ENCODE measurements at places on chromosomes 13 and 19. TPM values are rescaled to one million over a fixed set of nuclear protein-coding genes. Genes with fewer than 3 reads are reported as not detected.
A peak's percentile ranks its signal among the peaks of the same experiment; 100 is the strongest.

DNA sequence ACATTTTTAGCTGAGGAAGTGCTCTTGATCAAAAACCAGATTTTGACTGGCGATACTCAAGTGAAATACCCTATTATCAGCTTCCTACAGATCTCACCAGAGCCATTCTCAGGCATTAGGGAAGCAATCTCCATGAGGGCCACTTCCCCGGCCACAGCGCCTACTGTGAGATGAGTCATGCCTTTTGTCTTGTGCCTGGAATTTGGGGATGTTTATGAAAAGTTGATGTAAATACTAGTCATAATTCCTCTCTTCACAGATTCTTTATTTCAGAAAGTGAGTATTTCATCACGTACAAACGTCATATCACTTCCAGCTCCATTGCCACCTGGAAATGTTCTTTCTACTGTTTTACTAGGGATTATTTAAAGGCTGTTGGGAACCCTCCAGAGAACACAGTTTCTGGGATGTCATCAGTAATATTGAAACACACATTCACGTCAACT lies 25.3 kb upstream of the SLC46A3 start:
- DNase-seq, result peak; percentile 66
- H3K4me1 ChIP-seq, result no peaks in the 10 kb centered on the region
- no peaks in the 10 kb centered on the region for H3K36me3 ChIP-seq
- H3K27ac ChIP-seq, result no peak overlapping the region
- H3K4me3 ChIP-seq, result no peak overlapping the region

DNA sequence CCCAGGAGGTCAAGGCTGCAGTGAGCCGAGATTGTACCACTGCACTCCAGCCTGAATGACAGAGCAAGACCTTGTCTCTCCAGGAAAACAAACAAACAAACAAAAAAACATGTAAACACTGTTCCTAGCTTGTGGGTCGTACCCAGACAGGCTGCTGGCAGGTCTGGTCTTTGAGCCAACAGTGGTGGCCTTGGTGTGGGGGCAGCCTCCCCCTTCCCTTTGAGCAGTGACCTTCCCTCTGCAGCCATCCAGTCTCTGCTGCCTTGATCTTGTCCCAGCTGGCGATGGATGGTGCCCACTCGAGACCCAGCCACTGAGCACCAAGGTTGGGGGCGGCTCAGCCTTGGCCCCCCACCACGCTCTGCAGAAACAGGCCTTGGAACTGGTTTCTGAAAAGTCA lies 143.3 kb downstream of the KDM4B start:
- DNase-seq, result no peak
- no peaks in the 10 kb centered on the region for H3K4me1 ChIP-seq
- H3K4me3 ChIP-seq, result no peak overlapping the region
- H3K36me3 ChIP-seq, result peaks cover 11% of the 10 kb centered on the region
- no peaks in the 10 kb centered on the region for H3K27me3 ChIP-seq
- H3K27ac ChIP-seq, result no peak overlapping the region

Gene EID2
- total RNA-seq, result 11.1 TPM

GRCh38 chr19:4829001-4829712 lies 2.4 kb downstream of the TICAM1 start:
- no peak overlapping the region for H3K4me3 ChIP-seq
- DNase-seq, result no peak
- H3K27ac ChIP-seq, result no peak overlapping the region

Gene ZNF414
- 13.5 TPM for total RNA-seq

Gene TPRX1
- total RNA-seq, result not detected

DNA sequence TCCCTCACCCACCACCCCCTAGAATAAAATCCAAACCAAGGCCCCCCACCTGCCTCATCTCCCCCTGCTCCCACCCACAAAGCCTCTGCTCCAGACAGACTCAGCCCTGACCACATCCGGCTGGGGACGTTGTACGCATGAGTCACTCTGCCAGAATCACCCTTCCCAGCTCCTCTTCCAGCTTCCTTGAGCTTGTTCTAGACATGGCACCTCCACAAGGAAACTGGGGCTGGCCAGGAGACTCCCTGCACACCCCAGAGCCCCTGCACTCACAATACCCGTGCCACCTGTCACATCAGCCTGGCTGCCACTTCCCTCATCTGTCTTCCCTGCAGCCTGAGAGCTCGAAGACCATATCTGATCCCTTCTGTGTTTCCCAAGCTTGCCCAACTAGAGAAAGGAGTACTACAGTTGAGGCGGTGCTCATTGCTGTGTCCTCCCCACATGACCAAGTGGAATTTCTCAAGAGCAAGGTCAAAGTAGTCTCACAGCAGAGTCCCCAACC lies 9.7 kb downstream of the DEDD2 start:
- H3K27me3 ChIP-seq, result no peaks in the 10 kb centered on the region
- H3K27ac ChIP-seq, result no peak overlapping the region
- DNase-seq, result no peak
- no peaks in the 10 kb centered on the region for H3K4me1 ChIP-seq

- H3K36me3 ChIP-seq, result no peaks in the 10 kb centered on the region
- no peak overlapping the region for H3K27ac ChIP-seq
- no peak for DNase-seq
- no peaks in the 10 kb centered on the region for H3K4me1 ChIP-seq
These were observed 280.3 kb upstream of the KLF12 start for GRCh38 chr13:74414458-74414857.

- H3K36me3 ChIP-seq, result no peaks in the 10 kb centered on the region
These were observed 2.3 kb upstream of the CARM1 start for GRCh38 chr19:10868872-10869547.

DNA sequence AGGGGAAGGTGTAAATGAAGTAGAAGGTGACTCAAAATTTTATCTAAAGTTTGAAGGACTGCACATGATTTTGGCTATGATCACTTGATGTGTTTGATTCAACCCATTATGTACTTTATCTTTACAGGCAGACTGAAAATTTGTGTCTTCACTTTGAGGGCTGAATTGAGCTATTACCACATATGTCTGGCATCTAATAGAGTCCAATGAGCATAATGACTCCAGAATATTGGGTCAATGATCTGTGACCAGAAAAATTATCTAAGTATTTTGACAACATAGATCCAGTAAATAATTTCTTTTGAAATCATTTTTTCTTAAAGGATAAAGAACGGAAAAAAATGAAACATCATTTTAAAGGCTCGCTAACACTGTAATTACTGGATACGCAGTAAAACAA lies 2810.0 kb downstream of the PCDH9 start:
- no peaks in the 10 kb centered on the region for H3K4me1 ChIP-seq
- DNase-seq, result no peak
- no peaks in the 10 kb centered on the region for H3K27me3 ChIP-seq
- no peak overlapping the region for H3K27ac ChIP-seq
- H3K4me3 ChIP-seq, result no peak overlapping the region
- H3K36me3 ChIP-seq, result no peaks in the 10 kb centered on the region
